ENCODE measurements at places on chromosomes 5 and 9.

DNA sequence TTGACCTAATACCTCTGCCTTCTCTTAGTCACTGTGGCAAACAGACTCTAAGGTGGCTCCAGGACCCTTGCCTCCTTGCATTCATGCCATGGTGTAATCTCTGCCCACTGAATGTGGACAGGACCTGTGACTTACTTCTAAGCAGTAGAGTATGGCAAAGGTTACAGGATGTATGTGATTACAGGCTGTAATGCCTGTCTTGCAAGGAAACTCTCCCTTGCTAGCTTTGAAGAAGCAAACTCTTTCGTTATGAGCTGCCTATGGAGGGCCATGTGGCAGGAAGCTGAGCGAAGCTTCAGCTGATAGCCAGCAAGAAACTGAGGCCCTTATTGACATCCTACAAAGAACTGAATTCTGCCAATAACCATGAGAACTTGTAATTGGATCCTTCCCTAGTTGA lies 103.3 kb upstream of the HMHB1 start:
- DNase-seq, result no peak

DNA sequence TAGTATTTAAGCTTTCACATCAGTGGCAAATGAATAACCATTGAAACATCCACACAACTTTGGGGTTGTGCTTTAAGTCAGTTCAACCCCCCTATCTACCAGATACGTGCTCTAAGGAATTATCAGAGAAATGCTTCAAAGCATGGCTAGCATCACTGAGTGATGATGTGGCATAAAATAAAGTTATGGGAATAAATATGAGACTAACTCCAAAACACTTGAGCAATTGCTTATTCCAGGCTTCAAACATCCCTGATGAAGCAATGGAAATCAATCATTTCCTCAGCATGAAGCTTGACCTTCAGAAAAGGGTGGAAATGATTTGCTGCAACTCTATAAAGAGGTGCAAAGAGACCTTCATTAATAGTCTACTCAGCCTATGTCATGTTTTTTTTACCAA lies 292.0 kb upstream of the SMC2 start:
- DNase-seq, result no peak

DNA sequence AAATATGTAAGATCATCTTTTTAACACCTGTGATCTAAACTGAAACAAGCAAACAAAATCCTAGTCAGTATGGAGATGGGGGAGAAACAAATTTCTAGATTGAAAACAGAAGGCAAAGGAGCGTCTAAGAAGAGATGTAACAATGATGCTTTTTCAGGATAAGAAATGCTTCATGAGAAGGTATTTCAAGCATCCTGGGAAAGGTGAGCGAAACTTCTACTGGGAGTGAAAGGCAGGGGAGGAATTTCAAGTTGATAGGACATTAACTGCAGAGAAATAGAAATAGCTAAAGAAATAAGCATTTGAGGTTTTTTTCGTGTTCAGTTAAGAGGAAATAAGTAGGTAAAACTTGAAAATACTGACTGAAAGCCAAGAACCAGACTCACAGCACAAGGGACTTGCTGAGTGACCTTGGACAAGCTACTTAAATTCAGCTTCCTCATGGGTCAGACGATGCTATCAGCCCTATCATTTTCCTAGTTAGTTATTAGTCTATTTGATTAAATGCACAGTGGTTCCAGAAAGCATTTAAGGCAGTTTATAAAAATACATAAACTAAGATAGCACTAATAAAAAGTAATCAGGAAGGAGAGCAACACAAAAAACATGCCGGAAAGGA lies 406.3 kb downstream of the PDE4D start:
- DNase-seq, result no peak

GRCh38 chr5:52989781-52990527 lies 802 bp downstream of the ITGA2 start:
- peak; percentile 11 for DNase-seq

GRCh38 chr5:38725371-38725865 lies 120.4 kb upstream of the OSMR start:
- DNase-seq, result no peak

DNA sequence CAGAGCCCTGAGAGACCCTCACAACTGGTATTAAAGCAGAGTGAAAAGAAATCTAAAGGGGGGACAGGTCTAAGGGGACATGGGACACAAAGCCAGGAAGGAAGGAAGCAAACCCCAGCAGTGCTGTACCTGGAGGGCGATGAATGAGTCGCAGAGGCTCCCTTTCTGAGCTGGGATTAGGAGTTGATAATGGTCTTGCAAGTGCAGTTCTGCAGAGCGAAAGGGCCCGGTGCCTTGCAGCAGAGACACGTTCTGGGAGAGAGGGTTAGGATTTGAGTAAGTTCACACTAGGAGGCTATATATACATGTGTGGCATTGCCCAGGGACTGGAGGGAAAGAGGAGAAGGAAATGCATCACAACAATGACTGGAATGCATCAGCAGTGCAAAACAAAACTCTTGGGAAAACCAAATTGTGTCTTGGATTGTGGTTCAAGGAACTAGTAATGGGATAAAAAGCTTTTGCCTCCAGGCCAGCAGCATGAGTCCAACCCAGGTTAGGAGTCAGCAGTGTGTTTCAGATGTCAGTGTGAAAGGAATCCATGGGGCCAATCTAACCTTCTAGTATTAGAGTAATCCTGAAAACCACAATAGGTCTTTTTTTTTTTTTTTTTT lies 38.8 kb upstream of the LIFR start:
- no peak for DNase-seq

DNA sequence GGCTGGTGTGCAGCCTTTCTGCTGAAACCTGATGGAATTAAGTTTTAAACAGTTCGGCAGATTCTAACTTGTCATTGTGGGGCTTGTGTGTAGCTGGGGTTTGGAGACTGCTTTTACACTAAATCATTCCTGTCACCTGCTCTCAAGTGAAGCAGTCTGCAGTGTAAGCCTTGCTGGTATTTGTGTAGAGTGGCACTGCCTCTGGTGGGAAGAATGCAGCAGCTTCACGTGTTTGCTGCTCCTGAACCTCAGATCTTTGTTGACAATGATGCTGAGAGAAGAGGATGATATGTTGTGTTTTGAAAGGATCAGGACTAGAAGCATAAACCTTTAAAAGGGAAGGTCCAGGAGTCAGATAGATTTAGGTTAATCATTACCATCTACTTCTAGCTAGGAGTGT lies 88.1 kb downstream of the KDM4C start:
- DNase-seq, result no peak

GRCh38 chr9:17962747-17963146 lies 383.9 kb downstream of the SH3GL2 start:
- no peak for DNase-seq

- DNase-seq, result no peak
These were observed 1.8 kb downstream of the TMOD1 start for GRCh38 chr9:97502984-97503861.

- no peak for DNase-seq
These were observed 15.0 kb downstream of the HMHB1 start for GRCh38 chr5:143826951-143827444.

- DNase-seq, result peak; percentile 33
These were observed 12.0 kb downstream of the GPSM1 start for GRCh38 chr9:136339173-136339957.

GRCh38 chr5:172716796-172717313 lies 54.1 kb downstream of the DUSP1 start:
- DNase-seq, result peak; percentile 82

DNA sequence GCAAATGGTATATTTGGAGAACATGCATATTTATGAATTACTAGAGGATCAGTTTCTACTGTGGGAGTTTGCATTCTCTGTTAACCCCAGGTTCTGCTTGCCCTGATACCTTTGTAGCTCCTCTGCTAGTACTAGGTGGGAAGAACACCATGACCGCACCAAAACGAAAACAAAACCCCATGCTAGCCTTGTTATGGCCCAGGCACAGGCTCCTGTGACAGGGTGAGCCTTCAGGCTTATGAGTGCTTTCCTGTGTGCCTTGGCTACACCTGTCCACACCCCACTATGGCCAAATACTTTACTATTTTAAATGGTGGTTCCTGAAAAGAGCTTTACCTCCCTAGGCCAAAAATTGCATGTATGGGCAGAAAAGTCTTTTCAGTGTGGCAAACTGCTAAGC lies 94.8 kb downstream of the PPIC start:
- no peak for DNase-seq

GRCh38 chr9:68969538-68969937 lies 44.4 kb downstream of the PRKACG start:
- no peak for DNase-seq

DNA sequence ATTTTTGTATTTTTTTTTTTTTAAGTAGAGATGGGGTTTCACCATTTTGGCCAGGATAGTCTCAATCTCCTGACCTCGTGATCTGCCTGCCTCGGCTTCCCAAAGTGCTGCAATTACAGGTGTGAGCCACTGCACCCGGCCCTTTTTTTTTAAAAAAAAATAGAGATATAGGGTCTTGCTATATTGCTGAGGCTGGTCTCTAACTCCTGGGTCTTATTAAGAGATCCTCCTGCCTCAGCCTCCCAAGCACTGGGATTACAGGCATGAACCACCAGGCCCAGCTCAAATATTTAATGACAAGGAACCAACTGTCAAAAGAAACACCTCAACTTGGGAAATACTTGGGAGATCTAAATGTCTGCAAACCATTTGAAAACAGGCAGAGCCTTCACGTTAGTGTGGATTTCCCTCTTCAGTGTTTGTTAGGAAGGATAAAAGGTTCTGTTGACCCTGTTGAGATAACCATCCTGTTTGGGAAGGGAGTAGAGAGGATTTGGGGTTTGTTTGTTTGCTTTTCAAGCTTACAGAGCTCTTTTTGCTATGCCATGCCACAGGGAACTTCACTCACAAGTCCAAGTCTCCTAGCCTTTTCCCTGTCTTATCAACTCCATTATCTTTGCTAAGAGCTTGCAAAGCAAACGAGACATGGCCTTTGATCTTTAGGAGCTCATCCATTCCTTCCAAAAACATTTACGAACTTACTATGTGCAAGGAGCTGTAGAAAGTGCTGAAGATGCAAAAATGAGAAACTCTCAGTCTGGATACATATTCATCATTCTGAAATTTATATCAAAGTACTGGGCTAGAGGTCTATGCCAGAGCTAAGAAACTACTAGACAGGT lies 7.5 kb downstream of the FAXDC2 start:
- DNase-seq, result no peak

DNA sequence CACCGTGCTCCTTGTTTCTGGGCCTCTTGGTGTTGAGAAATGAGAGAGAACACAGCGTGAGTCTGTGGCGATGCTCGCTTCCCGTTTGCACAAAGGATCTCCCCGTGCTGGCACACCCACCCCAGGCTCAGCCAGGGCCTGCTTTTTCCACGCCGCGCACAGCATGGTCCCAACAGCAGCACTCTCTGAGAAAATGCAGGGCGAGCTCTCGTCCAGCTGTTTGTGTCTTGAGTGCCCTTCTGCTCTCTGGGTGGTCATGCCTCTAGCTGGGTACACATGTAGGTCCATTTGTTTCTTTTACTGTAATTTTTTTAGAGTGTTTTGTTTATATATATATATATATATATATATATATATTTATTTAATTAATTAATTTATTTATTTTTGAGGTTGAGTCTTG lies 26.6 kb downstream of the FBXW5 start:
- no peak for DNase-seq

DNA sequence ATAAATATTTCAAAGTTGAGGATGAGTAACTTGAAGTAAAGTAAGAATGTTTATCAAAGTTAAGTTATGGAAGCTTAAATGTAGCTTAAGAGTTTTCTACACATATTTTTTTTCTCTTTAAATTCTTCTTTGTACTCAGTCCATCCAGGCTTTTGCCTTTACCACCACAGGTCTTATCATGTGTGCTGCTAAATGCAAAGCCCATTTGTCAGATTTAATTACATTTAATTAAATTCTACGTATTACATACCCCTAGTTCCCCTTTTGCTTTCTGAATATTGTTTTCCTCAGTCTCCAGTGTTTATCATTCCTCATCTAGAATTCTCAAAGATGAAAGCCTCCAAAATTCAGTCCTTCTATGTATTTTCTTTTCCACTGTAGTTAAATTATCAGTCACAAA lies 1841.9 kb downstream of the EFNA5 start:
- DNase-seq, result no peak

GRCh38 chr5:56179442-56179841 lies 53.7 kb downstream of the ANKRD55 start:
- DNase-seq, result no peak

GRCh38 chr9:134793288-134794188 lies 87.1 kb upstream of the FCN2 start:
- DNase-seq, result no peak

GRCh38 chr5:68011801-68012200 lies 203.8 kb upstream of the PIK3R1 start:
- DNase-seq, result no peak

DNA sequence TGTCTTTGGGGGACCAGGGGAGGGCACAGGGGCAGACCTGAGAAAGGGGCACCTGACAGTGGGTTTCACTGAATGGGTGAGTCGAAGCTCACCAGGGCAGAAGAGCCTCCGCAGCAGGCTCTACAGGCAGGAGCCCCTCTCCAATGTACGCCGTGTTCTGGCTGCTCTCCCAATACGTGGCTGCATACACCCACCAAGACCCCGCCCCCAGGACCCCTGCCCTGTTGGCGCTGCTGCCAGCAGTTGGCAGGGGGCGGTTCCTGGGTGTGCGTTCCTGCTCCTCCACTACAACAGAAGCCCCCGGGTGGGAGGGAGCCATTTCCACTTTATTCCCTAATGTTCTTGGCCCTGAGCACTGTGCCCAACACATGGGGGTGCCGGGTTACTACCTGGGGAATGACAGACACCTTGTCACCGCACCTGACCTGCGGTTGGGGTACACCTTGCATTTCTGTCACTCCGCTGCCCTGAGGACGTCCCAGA lies 30.3 kb downstream of the SARDH start:
- no peak for DNase-seq

- no peak for DNase-seq
These were observed 28.1 kb upstream of the OBP2B start for GRCh38 chr9:133237035-133237731.

DNA sequence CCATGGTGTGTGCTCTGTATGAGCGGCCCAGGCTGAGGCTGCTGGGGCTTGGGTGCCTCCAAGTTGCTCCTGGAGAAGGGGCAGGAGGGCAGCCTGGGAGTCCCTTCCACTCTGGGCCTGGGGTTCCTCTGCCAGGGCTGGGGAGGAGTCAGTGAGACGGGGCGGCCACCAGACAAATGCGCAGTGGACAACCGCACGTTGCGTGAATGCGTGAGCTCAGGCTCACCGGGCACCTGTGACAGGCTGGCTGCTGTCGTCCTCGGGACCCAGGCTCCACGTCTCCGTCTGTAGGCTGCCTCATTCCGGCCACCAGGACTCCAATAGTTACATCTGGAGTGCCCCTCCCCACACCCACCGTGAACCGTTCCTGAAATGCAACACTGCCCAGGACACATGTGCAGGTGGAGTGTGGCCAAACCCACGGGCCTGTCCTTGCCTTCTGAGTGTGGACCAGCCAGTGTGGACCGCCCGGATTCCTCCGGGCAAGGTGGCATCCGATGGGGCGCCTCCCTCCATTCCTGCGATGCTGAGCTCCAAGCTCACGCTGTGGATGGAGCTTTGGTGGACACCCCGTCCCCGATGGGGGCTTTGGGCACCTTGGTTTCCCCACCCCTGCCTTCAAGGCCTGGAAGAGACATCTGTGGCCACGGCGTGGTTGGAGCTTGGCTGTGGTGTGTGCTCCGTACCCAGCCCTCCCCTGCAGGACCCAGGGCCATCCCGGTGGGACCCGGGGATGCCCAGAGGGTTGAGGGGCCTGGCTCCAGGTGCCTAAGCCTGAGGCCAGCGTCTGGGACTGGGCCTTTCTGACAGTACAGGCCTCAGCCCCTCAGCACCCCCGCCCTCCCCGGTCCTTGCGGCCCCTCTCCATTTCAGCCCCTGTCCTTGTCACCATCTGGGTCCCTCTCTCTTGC lies 34.0 kb upstream of the RXRA start:
- no peak for DNase-seq

GRCh38 chr5:64680289-64680688 lies 10.0 kb upstream of the SHISAL2B start:
- DNase-seq, result no peak

GRCh38 chr5:142453932-142454331 lies 129.1 kb upstream of the SPRY4 start:
- DNase-seq, result no peak

All from stimulated activated CD4-positive, alpha-beta T cell treated with anti-CD3 and anti-CD28 coated beads, Interleukin-4, amount 100 ng/mL, for 1 hour (primary cell).